ENCODE measurements at places on chromosomes 2 and 18.

DNA sequence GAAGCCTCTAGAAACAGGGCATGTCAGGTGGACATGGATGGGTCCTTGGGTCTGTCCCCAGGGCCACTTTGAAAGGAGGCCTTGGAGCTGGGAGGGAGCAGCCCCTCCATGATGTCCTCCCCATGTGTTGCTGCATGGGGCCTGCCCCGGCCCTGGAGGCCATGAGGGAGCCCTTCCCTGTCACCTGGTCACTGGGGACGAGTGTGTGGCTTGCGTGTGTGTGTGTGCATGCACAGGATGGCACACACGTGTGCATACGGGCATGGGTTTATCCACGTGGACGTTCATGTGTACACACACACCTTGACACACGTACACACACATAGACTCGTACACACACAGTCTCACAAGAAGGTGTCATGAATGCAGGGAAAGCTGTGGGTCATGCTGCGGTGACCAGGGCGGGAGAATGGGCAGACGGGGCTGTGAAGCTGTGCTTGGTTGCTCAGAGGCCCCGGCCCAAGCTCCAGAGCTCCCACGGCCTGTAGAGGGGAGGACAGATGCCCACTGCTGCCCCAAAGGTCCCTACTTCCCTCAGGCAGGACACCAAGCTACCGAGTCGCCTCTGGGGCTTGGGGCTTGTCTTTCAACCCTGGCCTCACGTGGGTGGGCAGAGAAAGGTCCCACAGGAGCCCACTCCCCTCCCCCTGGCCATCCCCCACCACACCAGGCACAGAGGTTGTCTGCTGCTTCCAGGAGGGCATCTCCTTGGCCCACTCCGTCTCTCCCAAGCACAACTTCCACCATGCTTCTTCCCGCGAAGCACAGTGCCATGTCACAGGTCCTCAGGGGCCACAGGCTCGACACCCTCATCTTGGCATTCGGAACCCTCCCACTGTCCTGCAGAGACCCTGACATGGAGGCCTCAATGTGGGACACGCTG lies 42.3 kb upstream of the GPC1 start:
- DNase-seq: no peak

GRCh38 chr18:39496986-39497385 lies 1931.4 kb upstream of the CELF4 start:
- DNase-seq: no peak

DNA sequence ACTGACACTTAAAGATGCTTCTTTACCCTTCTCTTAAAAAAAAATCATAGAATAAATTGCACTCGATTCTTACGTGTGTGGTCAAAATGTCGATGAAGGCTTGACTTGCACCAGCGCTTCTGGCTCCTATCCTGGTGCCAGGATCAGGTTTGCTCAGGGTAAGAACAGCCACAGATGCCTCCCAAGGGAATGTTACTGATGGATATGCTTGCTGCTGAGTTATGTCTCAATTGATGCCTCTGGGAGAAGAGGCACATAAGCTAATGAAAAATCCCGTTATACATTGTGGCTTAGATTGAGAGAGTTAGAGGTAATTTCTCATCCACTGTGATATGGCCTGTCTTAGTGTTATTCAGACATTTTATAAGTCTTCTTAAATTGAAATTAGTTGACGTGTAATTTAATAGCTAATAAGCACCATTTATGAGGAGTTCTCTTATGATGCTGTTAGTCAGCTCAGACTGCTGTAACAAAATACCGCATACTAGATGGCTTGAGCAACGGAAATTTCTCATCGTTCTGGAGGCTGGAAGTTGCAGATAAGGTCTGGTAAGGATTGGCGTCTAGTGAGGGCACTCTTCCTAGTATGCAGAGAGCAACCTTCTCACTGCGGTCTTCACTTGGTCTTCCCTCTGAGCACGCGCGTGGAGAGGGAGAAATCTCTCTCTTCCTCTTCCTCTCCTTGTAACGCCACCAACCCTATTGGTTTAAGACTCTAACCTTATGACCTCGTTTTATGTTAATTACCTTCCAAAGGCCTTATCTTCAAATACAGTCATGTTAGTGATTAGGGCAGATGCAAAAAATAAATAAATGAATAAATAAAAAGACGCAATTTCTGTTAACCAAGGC lies 116.6 kb upstream of the NOSTRIN start:
- no peak for DNase-seq

- no peak for DNase-seq
These were observed 171.9 kb downstream of the GALNT1 start for GRCh38 chr18:35753306-35753910.

DNA sequence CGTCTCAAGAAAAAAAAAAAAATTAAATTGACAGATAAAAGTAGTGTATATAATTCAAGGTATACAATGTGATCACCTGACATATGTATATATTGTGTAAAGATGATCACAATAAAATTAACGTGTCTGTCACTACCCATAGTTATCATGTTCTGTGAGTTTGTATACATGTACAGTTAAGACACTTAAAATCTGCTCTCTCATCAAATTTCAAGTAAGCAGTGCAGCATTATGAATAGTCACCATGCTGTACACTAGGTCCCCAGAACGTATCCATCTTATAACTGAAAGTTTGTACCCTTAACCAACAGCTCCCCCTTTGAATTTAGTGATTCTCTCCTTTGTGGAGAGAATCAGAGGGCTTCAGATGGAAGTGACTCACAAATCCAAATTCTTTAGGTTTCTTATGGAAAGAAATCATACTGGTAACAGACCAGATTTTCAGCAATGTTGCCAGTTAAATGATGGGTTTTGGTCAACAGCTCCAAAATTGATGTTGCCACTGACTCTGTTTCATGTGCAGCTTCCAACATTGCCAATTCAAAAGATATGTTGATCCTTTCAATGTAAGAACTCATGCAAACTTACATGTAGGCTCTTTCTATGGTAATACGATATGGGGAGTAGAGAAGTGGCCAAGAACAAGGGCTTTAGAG lies 281.5 kb downstream of the AFF3 start:
- DNase-seq: no peak

GRCh38 chr18:49456794-49457193 lies 3.7 kb downstream of the DYM start:
- no peak for DNase-seq

- no peak for DNase-seq
These were observed 13.1 kb upstream of the ACTR3 start for GRCh38 chr2:113876503-113877387.

- peak; percentile 35 for DNase-seq
These were observed 11.4 kb downstream of the OSGEPL1 start for GRCh38 chr2:189751080-189751658.

DNA sequence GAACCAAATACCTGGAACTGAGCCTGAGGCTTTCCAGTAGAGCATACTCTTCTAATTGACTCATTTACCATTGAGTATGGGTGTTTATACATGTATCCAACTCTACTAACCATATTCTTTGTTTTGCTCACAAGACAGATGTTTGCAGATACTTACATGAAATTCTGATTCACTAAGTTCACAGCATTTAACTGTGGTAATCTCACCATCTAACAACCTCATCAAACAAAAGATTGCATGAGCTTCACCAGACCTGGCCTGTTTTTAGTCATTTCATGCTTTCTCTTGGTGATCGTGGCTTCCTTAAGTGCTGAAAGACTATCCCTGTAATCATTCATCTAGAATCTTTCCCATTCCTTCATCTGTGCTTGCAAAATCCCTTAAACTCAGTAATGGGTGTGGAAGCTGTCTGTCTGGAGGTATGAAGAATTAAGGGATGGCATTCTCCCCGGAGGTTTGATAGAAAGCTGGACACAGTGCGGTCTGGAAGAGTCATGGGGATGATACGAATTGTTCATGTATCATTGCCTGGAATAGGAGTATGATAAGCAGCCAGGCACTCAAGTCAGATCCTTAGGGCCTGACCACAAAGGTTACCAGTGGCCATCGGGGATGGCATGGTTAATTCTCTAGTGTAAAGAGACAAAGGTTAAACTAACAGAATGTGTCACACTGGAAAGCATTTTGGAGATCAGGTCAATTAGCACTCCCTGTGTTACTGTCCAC lies 42.0 kb upstream of the IL1R1 start:
- no peak for DNase-seq

- DNase-seq: no peak
These were observed 336.5 kb downstream of the MEIS1 start for GRCh38 chr2:66771359-66771976.

DNA sequence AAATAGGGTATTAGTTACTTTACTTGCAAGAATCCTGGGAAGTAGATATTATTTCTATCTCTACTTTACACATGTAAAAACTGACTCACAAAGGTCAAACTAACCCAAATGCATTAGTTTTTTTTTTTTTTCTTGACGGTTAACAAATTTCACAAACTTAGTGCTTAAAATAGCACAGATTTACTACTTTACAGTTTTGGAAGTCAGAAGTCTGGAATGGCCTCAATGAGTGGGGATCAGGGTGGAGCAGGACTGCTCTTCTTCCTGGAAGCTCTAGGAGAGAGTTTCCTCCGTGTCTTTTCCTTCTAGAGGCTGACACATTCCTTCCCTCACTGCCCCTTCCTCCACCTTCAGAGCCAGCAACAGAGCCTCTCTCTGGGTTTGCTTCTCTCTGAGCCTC lies 117.2 kb downstream of the COL6A3 start:
- DNase-seq: no peak

GRCh38 chr18:34866739-34867138 lies 156.6 kb downstream of the DTNA start:
- no peak for DNase-seq

GRCh38 chr2:10462178-10463083 lies 14.3 kb upstream of the ODC1 start:
- DNase-seq: no peak

DNA sequence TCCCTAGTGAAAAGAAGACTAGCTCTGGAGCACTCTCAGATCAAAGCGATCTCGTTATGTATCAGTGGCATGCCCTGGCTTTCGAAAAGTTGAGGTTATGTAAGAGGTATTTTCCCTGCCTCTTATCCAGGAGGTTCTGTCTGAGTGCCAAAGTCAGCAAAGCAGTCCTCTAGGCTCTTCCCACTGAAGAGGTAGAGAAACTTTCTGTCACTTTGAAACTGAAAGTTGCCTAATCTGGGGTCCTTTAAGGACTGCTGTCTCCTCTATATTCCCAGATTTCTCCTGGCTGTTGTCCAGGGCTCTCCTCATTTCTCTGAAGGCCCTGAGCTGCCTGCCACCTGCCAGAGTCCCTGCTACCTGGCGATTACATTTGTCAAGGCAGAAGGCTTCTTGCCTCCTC lies 96.3 kb downstream of the B3GNT2 start:
- DNase-seq: no peak

GRCh38 chr2:9205963-9206948 lies at the start of gene ASAP2:
Gene ASAP2 (plus strand): TSS chr2:9206812. CDS start chr2:9207105, 293 bp downstream.
- peak; percentile 69 for DNase-seq

DNA sequence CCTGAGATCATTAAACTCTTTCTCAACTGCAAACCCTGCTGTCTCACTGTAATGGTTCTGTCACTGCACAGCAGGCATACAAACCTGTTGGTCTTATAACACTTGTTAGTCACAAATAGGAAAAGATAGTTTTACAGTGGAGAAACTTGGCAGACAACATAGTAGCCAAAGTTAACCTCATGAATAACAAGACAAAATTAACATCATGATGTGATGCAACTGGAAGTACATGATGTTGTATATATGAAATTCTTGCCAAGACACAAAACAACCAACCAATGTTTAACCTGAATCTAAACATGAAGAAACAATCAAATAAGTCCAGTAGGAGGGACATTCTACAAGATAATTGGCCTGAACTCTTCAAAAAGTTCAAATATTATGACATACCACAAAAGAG lies 189.3 kb downstream of the RNF152 start:
- DNase-seq: no peak

DNA sequence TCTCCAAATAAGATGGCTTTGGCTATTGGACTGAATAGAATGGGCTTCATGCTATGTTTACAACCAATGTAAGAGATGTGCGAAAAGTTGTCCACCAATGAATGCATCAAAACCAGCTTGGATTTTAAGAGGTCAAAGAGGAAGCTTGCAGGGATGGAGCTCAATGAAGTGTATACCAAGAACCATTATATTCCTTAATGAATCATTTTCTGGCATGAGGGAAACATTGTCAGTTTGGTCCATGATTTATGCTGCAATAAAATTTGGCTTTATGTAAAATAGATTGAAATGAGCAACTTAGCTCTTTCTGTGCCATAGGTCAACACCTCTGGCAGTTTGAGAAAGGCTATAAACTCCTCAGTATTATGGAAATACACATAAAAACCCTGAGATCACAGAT lies 107.3 kb downstream of the SH3BP4 start:
- no peak for DNase-seq

DNA sequence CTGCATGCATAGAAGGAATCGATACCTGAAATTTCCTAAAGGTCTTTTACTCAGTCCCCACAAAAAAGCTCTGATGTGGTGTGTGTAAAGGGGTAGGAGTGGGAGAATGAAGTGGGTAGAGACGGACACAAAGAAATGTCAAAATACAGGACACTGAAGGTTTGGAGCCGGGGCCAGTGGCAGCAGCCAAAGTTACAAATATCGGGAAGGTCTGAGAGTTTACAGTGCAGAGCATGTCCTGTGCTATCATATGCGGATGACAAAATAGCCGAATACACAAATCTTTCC lies 89.9 kb upstream of the STON1 start:
- DNase-seq: no peak

GRCh38 chr2:233041722-233042323 lies 9.4 kb downstream of the NEU2 start:
- DNase-seq: no peak

GRCh38 chr2:106953779-106954178 lies 67.8 kb upstream of the ST6GAL2 start:
- no peak for DNase-seq

DNA sequence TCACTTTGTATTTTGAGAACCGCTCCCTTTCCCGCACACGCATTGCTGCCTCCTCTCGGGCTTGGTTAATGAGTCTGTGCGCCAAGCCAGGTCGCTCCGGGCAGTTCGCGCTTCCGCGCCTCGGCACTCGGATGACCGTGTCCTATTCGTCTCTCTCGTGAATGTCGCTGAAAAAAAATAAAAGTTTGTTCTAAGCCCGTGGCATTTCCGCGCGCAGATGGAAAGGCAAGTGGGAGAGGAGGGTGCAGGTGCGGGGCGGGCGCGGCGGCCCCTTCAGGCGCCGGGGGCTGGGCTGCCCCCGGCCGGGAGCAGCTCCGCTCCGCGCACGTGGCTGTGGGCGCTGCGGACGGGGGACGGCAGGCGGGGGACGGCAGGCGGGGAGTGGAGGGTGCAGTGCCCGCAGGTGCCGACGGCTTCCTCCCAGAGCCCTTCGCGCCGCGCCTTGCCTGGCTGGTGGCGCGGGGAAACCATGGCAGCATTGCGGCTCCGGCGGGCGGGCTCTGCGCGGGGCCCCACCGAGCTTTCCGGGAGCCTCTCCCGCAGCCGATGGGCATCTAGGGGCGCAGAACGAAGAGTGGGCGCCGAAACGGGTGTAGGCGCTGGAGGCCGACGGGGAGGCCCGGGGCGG lies 159.6 kb upstream of the SIX2 start:
- DNase-seq: peak; percentile 35

Data from GM10248 (cell line).